Iris pigment epithelial cell (primary cell): ENCODE measurements at places on chromosomes 2 and 18.

DNA sequence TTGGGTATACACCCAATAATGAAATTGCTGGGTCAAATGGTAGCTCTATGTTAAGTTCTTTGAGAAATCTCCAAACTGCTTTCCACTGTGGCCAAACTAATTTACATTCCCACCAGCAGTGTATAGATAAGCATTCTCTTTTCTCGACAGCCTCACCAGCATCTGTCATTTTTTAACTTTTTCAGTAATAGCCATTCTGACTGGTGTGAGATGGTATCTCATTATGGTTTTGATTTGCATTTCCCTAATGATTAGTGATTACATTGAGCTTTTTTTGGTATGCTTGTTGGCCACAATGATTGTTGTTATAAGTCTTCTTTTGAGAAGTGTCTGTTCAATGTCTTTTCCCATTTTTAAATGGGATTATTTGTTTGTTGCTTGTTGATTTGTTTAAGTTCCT is 50.4 kb upstream of the EPAS1 start:
- DNase-seq: no peak

GRCh38 chr2:241112046-241112445 is 10.0 kb upstream of the MTERF4 start:
- no peak for DNase-seq

DNA sequence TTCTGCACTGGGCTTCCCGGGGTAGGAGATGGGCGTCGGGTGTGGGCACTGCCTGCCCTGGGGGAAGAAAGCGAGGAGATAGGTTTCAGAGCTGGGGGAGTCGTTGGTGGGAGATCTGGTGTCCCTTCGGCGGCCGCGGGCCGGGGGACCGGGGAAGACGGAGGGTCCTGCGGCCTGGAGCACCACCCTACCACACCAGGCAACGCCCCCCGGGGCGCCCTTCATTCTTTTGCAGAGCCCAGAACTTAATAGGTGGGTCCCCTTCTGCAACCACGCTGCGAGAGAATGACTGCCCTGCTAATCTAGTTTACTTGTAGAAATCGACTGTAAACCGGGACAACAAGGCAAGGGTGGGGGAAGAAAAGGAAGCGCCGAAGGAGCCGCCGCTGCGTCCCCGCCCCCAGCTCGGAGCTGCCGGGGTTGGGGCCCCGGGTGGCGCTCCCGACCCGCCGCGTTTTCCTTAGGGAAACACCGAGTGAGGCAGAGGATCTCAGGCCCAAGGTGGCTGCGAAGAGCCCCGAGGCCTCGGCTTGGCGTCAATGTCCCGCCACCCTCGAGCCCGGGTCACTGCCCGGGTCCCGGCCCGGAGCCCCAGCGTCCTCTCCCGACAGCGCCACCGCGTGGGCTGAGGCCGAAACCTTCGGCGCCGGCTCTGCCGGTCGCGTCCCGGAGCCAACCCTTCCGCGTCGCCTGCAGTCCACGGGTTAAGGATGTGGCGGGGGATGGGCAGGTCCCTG is 5.4 kb upstream of the SATB2 start:
- peak; percentile 29 for DNase-seq

- DNase-seq: no peak
Observed at GRCh38 chr2:213057977-213058376, 93.4 kb downstream of the IKZF2 start.

GRCh38 chr2:214533541-214533940 is 122.7 kb downstream of the VWC2L start:
- no peak for DNase-seq

GRCh38 chr2:212157012-212157411 is 381.6 kb downstream of the ERBB4 start:
- peak; percentile 37 for DNase-seq

DNA sequence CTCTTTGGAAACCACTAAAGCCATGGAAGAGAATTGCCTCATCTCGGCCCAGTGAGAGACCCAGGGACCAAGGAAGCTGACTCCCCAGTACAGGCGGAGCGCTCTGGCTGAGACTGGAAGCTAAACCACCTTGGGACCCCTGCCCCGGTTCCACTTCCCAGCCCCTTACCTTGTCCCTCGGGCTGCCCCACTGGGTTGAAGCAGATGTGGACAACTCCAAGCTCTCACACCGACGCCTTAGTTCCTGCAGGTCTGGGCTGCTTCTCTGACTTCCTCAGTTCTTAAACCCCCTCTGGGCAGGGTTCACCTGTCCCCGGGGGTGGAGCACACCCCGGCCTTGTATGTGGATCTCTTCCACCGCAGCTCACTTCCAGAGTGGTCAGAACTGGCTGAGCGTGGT is 266.2 kb downstream of the PHLPP1 start:
- no peak for DNase-seq

DNA sequence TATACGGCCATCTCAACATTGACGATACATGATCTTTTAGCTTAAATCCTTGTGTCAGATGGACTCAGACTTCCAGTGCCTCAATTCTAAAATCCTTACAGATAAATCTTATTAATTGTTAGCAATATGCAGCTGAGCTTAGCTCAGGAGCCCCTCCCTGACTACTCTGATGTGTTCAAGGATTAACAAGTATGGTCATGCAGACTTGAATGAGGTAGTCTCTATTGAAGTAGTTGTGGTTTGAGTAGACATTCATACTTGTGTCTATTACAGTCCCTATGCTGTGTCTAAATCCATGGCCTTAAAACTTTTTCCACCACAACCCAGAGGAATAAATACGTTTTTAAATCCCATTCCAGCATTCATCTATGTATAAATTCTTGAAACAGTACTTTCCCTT is 119.5 kb downstream of the NUP35 start:
- DNase-seq: no peak

DNA sequence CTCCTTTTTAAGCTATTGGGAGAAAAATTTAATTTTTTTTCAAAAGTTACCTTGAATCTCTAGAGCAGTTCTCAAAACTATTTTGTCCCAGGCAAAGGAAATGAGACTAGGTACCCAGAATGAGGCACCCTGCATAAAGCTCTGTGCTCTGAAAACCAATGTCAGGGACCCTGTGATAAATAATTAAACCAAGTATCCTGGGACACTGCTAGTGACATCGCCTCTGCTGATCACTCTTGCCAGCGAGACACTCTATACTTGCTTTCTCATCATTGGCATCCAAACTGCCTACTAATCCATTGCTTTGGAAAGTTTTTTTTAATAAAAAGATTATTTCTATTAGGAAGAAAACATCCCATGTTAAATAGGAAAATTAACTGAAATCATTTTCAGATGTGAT is 1.4 kb downstream of the GKN1 start:
- DNase-seq: no peak

DNA sequence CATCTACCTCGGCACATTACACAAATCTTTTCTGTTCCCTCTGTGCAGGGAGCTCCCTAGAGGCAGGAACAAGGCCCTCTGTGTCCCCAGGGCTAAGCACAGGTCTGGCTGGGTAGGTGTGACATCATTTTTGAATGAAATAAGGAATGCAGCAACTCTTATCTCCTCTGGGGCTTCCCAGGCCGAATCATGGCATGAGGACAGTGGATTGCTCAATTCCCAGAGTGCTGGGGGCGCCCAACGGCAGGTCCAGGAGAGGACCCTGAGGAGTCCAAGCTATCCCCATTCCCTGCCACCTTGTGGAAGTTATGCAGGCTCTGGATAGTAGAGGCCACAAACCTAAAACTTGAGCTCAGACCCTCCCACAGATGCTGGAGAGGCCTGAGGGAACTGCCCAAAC is 158.0 kb upstream of the RAB6C start:
- no peak for DNase-seq

DNA sequence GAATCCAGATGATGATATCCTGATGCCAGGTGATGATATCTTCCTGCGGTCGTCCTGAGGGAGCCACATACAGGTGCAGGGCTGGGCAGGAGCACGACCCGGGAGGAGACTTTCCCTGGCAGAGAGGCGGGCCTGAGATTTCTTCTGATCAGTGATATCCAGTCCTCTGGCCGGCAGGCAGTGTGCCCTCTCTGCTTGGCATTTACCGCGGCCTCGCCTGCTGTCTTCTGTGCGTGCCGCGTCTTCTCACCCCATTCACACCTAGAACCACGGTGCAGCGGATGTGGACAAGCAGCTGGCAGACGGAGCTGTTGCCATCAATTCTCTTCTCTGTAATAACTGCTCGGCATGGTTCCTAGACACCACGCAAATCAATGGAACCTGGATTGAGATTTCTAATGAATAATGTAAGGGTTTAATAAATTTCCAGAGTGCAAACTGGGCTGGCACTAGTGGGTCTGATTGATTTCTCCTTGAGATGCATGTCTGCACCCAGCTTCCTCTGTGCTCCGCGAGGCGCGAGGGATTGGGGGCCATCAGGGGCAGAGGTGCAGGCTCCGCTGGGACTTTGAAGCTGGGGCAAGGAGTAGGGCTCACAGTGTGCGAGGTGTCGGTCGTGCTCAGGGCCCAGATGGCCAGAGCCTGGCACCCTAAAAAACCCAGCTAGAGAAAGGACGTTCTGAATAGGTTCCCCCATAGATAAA is 208.9 kb upstream of the HDAC4 start:
- DNase-seq: no peak

DNA sequence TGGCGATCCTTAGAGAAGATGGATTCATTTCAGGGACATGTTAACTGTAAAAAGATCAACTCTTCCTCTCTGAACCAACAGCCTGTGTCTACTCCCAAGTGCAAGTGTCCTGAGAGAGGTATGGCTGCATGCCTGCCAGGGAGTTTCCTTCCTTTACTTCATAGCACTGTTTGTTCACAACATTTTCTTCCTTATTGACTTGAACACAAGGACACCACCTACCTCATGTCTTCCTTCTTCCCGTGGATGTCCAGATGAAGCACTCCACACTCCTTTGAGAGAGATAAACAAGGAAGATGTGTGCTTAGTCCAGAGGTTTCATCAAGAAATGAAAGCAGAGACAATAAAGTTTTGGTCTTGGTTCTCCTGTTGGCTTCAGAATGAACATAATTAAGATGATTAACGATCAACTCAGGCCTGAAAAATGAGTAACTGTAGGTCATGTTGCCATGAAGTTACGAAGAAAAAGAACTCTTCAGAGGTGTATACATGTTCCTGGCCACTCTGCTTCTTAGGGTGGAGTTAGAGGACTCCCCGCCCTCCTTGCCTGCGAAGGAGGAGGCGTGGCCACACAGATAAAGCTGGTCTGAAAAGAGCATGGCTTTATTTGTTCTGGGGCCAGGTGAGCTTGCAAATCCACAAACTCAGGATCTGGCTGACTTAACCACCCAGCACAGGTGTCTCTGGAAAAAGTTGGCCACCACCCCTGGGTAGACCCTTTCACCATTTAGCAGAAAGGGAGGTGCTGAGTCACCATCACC is 155.0 kb upstream of the KCTD1 start:
- DNase-seq: no peak

GRCh38 chr2:236702657-236703372 is 133.2 kb downstream of the ACKR3 start:
- no peak for DNase-seq

GRCh38 chr2:133085646-133086045 is 415.6 kb upstream of the LYPD1 start:
- no peak for DNase-seq
